ENCODE measurements at places on chromosomes 6 and 20.

DNA sequence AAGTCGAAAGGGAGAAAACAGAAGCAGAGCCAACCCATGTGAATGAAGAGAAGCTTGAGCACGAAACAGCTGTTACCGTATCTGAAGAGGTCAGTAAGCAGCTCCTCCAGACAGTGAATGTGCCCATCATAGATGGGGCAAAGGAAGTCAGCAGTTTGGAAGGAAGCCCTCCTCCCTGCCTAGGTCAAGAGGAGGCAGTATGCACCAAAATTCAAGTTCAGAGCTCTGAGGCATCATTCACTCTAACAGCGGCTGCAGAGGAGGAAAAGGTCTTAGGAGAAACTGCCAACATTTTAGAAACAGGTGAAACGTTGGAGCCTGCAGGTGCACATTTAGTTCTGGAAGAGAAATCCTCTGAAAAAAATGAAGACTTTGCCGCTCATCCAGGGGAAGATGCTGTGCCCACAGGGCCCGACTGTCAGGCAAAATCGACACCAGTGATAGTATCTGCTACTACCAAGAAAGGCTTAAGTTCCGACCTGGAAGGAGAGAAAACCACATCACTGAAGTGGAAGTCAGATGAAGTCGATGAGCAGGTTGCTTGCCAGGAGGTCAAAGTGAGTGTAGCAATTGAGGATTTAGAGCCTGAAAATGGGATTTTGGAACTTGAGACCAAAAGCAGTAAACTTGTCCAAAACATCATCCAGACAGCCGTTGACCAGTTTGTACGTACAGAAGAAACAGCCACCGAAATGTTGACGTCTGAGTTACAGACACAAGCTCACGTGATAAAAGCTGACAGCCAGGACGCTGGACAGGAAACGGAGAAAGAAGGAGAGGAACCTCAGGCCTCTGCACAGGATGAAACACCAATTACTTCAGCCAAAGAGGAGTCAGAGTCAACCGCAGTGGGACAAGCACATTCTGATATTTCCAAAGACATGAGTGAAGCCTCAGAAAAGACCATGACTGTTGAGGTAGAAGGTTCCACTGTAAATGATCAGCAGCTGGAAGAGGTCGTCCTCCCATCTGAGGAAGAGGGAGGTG lies 38.7 kb downstream of the ZBTB2 start:
- DNase-seq: no peak

DNA sequence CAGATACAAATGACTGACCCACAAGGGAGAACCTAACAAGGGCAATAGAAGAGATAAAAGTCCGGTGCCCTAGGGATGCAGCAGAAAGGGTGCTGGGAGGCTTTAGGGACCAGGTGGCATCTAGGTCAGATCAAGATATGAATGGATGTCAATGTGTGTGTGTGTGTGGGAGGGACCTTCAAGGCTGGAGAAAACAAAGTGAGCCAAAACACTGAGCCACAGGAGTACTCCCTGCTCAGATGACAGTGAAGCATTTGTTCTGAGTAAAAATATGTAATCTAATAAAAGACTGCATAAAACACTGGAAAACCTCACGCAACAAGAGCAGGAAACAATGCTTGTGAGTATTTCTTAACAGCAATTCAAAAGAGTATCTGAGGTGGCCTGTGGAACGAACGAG lies 28.2 kb downstream of the ZNF337 start:
- no peak for DNase-seq

DNA sequence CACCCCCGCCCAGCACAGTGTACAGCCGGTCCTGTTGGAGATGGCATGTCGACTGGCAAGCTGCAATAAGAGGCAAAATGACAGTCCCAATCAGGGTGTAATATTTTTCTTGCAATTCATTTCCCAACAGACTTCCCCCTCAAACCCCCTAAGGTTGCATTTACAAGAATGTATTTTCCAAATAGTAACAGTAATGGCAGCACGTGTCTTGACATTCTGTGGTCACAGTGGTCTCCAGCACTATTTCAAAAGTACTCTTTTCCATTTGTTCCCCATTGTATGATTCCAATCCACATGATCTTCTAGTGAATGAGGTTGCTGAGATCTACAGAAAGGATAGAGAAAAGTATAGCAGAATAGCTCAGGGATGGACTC lies 97.8 kb upstream of the CARMIL1 start:
- DNase-seq: no peak

- DNase-seq: no peak
These were observed 79.7 kb upstream of the AFDN start for GRCh38 chr6:167746975-167747374.

DNA sequence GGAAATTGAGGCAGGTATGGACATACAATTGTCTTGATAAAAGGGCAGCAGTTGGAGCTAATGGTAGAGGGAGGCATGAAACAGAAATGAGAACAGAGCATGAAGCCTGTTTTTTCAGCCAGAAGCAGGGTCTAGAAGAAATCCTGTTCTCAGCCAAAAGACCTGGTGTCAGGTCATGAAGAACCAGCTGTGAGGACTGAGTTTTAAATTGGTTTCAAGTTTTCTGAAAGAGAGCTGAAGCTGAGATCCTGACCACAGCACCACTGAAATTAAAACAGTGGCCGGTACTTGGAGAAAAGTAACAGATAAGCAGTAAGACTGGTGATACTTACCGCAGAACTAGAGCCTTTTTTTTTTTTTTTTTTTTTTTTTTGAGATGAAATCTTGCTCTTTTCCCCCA lies 283.8 kb upstream of the BMP2 start:
- no peak for DNase-seq

- no peak for DNase-seq
These were observed 147.1 kb downstream of the LRFN2 start for GRCh38 chr6:40440053-40440452.
